Activated CD4-positive, alpha-beta T cell treated with anti-CD3 and anti-CD28 coated beads, Interleukin-2, amount 10 ng/mL, durations not matched to agents 7 days and 5 days (primary cell): ENCODE measurements at places on chromosomes 3 and 15.

DNA sequence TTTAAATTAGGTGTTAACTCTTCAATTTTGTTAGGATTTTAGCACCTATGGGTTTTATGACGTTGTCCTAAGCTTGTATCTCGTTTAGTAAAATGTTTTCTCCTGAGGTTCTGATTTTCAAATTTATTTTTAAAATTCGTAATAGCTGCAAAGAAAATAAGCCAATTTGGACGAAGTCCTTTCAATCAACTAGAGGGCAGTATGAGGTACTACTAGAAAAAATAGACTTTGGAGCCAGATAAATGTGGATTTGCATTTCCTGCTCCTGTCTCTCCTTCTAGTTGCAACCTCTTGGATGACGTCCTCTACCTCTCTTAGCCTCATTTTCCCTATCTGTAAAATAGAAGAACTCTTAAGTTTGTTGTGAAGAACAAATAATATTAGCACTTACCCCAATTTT is 81.1 kb downstream of the SLTM start:
- no peak overlapping the region for H3K27ac ChIP-seq
- H3K36me3 ChIP-seq, result peaks cover 30% of the 10 kb centered on the region
- no peak overlapping the region for H3K4me3 ChIP-seq
- no peaks in the 10 kb centered on the region for H3K4me1 ChIP-seq
- no peaks in the 10 kb centered on the region for H3K27me3 ChIP-seq
- no peak for DNase-seq

- no peak overlapping the region for H3K4me3 ChIP-seq
- no peaks in the 10 kb centered on the region for H3K36me3 ChIP-seq
- H3K4me1 ChIP-seq, result no peaks in the 10 kb centered on the region
- no peak overlapping the region for H3K27ac ChIP-seq
- H3K27me3 ChIP-seq, result no peaks in the 10 kb centered on the region
- no peak for DNase-seq
Observed at GRCh38 chr3:29922992-29923746, 642.3 kb downstream of the RBMS3 start.

GRCh38 chr15:61720197-61720704 is 340.0 kb downstream of the VPS13C start:
- H3K4me1 ChIP-seq, result no peaks in the 10 kb centered on the region
- DNase-seq, result no peak
- no peak overlapping the region for H3K4me3 ChIP-seq
- H3K36me3 ChIP-seq, result no peaks in the 10 kb centered on the region

DNA sequence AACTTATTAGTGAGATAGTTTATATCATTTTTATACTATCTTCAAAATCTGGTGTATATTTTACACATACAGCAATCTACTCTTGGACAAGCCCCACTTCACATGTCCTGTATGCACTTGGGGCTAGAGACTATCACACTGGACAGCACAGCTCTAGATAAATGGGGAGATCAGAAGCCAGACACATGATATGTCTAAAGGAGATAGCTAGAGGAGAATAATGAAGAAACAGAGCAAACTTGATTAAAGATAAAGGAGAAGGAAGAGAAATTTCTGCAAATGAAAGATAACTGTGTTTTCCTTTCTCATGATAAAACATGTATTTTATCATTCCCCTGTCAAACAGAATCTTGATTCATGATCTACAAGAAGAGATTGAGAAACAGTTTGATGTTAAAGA is 13.0 kb downstream of the CPA3 start:
- no peak for DNase-seq
- H3K36me3 ChIP-seq, result no peaks in the 10 kb centered on the region
- H3K4me3 ChIP-seq, result no peak overlapping the region

GRCh38 chr3:128464188-128464587 is 2.5 kb downstream of the DNAJB8 start:
- H3K4me1 ChIP-seq, result peaks cover 12% of the 10 kb centered on the region
- H3K36me3 ChIP-seq, result no peaks in the 10 kb centered on the region
- H3K4me3 ChIP-seq, result no peak overlapping the region
- no peak for DNase-seq
- no peak overlapping the region for H3K27ac ChIP-seq
